ENCODE measurements at places on chromosomes 4 and X.

GRCh38 chrX:16843208-16843909, 26.8 kb downstream of the RBBP7 start:
- no peak for DNase-seq

DNA sequence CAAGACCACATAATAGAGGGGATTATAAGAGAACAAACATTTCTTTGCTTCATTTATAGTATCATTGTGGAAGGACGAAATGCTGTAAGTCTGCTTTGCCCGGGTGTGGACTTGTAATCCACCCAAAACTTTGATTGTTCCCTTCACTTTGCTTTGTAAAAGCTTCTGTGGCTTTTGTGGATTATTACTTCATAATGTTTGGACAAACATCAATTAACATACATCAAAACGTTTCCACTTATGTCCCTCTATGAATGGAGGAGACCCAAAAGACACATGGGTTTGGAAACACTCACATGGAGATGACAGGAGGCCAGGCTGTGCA, 415.4 kb downstream of the SPRY1 start:
- no peak for DNase-seq

GRCh38 chrX:84108584-84108983, 79.4 kb downstream of the RPS6KA6 start:
- DNase-seq = no peak

DNA sequence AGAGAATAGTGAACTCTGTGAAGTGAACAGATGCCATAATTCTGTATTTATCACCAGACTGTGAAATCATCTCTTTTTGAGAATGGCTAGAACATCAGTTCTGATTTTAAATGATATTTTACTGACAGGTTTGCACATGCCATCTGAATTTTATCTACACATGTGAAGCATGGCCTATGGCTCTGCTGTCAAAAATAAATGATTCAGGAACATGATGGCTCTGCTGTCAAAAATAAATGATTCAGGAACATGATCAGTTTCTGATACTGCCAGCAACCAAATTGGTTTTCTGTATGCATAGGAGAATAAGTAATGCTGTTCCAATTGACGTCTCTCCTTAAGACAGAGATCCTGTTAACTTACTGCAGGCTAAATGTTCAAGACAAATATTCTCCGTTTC, 70.6 kb upstream of the TLL1 start:
- no peak for DNase-seq

DNA sequence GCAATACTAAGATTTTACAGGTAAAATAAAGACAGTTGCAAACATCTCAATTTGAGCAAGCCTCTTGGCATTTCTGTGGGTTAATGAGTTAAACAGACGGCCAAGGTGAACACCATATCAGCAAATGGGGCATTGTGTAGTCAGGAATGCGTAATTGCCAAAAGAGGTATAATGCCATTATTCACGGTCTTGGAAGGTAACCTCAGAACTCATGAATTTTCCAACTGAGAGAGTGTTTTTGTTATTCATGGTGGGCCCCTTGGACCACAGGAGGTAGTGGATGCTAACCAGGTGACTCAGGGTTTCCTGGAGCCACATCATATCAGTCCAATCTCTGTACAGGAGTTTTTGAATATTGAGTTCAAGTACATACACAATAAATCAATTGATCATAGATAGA, 368.0 kb upstream of the TECRL start:
- no peak for DNase-seq

GRCh38 chrX:49155243-49155899, 7.2 kb upstream of the MAGIX start:
- peak; percentile 58 for DNase-seq
